ENCODE measurements at places on chromosomes 11 and 22. TPM values are rescaled to one million over a fixed set of nuclear protein-coding genes. Genes with fewer than 3 reads are reported as not detected.
A peak's percentile ranks its signal among the peaks of the same experiment; 100 is the strongest.

- DNase-seq, result no peak
These were observed 805.5 kb downstream of the BRD1 start for GRCh38 chr22:49021926-49022815.

DNA sequence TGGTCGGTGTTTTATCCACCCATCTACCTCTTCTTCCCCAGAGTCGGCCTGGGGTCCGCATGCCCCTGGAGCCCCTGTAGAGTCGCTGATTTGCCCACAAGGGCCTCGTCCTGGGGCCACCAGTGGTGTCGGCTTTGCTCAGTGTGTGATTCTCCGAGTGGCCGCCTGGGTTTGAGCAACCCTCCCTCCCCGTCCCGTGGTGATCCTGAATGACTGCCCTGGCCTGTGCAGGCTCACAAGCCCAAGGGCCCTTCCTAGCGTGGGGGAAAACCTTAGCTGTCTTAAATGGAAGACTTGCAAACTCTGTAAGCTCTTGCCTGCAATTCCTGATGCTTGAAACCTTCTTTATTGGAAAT, 128.3 kb downstream of the OSBP2 start:
- DNase-seq, result no peak

GRCh38 chr11:102487214-102487613, 34.6 kb upstream of the TMEM123 start:
- DNase-seq, result no peak

LAMTOR1 gene
- total RNA-seq, result 70.5 TPM

GRCh38 chr22:35578836-35579575, 38.1 kb downstream of the MB start:
- DNase-seq, result no peak

GRIA4 gene
- total RNA-seq, result not detected

DNA sequence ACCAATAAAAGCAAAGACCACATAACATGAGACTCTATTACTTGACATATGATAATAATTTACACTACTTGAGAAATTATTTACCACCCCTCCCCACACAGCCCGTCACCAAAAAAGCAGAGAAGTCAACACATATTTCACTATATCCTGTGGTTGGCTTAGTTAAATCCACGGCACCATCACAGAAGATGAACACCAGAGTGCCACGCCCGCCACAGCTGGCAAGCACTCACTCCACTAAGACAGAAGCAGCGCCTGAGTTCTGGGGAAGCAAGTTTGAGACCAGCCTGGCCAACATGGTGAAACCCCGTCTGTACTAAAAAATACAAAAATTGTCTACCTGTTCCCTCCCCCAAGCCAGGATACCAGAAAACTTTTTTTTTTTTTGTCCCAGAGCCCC, 53.1 kb downstream of the PACSIN2 start:
- no peak for DNase-seq

DNA sequence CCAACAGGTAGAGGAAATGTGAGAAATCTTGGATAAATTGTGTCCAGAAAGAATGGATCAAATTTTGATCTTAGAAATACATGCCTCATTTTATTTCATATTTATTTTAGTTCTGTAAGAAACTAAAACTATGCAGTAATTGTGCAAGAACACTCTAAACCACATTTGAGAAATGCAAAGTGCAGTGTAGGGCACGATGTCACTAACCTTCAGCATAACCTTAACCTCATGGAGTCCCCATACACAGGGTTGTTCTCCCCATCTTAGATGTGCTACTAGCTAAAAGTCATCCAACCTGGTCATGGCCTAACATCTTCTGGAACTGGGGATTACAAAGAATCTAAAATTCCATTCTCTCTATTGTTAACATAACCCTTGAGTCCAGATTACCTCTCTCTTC, 48.4 kb upstream of the ARHGAP42 start:
- DNase-seq, result no peak

- peak; percentile 62 for DNase-seq
These were observed at the start of gene SPON1 for GRCh38 chr11:13962562-13963168. TSS of gene SPON1 (plus strand) at chr11:13962723. CDS start at chr11:13962905, 182 bp downstream.

PNPLA5 gene
- total RNA-seq, result not detected

GRCh38 chr11:131533998-131534397, 163.6 kb downstream of the NTM start:
- no peak for DNase-seq

GRCh38 chr11:28483072-28483867, 375.1 kb downstream of the METTL15 start:
- DNase-seq, result no peak

DBX1 gene
- total RNA-seq, result not detected

GRCh38 chr11:61957021-61957770, 7.0 kb downstream of the BEST1 start:
- DNase-seq, result no peak

DNA sequence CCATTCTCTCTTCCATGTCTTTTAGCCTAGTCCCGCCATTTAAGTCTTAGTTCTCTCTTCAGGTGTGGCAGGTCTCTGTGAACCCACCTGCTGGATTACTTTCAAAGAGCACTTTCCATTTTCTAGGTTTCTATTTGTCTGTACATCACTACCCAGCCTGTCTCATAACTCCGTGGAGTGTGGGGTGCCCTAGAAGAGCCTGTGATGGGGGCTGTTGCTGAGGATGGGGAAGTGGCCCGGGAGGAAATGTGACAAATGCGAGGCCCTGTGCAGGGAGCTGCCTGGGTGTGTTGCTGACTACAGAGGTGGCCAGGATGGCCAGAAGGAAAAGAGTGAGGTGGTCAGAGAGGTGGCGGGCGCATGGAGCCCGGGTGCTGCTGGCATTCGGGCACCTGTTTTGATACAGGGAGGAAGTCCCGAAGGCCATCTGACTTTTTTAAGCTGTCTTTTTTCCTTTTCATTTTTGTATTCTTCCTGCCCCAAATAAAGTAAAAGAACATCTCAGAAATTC, 10.7 kb downstream of the DGCR8 start:
- DNase-seq, result no peak

DNA sequence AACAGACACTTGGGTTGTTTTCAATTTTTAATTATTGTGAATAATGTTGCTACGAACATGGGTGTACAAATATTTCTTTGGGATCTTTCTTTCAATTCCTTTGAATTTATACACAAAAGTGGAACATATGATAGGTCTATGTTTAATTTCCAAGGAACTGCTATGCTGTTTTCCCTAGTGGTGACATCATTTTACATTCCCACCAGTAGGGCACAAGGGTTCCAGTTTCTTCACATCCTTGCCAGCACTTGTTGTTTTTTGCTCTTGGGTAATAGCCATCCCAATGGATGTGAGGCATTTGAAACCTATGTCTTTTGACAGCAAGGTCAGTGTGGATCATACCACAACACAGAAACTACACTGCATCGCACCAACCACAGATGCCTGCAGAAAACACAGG, 41.8 kb upstream of the SCN3B start:
- DNase-seq, result no peak

DNA sequence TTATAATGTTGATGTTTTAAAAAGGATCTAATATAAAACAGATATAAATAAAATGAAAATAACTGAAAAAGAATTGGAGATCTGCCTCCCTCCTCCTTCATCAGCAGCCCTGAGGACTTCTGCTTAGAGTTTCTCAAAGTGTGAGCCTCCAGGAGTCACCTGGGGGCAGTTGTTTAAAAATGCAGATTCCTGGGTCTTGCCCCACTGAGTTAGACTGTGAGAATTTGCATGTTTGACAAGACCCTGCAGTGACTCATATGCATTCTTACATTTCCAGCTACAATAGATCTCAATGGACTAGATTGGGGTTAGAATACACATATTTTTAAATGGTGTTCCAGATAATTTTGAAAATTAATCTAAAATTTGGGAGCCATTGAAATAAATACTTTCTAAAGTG, 798 bp upstream of the OOSP3 start:
- no peak for DNase-seq

DNA sequence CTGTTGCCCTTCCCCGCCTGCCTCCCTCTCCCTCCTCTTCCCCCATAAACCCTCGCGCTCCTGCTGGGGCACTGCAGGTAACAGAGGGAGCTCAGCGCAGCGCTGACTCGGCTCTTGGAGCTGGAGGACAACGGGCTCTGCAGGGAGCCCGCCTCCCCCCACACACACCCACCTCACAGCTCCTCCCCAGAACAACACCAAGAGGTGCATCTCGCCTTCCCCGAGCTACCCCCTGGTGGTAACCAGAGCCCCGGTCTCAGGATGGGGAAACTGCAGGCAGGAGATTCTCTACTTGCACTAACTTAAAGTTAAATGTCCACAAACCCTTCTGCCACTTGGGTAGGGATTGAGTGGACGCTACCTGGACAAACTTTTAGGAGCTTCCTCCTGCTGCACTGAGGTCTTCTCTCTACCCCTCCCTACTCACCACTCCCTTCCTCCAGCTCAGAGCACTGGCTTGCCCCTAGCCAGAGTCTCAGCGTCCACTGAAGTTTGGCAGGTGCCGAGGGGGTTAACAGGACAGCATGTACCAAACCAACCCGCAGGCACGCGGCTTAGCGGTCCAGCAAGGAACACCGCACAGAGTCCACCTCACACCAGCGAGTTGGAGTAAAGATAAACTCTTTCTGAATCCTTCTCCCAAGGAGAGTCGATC, 4.0 kb upstream of the SCN4B start:
- no peak for DNase-seq

SMIM35 gene
- total RNA-seq, result 3.0 TPM

- DNase-seq, result no peak
These were observed 104.5 kb upstream of the LMO1 start for GRCh38 chr11:8368194-8368593.

DNA sequence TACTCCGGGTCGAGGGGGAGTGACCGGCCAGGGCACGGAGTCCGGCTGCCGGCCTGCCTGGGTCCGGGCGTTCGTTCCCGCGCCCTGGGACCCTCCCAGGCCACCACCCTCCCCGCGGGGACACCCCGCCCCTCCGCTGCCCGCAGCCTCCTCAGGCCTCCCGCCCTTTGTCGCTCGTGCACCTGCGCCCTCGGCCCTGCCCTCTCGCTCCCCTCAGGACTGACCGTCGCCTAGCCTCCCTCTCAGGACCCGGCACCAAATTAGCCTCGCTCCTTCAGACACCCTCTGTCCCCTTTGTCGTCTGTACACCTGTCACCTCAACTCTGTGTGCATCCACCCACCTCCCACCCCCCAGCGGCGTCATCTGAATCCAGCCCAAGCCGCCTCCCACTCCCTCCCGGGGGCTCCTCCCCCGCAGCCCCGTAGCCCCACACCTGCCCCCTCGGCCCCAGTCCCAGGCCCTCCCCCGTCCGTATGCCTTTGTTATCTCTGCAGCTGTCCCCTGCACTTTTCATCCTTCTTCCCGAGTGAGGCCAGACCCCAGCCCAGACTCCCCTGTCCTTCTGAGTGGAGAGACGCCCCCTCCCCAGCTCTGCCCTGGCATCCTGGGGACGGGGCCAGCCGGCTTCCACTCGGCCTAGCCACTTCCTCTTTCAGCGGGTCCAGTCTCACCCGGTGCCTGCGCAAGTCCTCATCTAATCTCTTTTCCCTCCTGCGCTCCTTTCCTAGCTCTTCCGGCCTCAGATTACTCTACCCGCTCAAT, 643 bp downstream of the TIGD3 start:
- no peak for DNase-seq

NCR3LG1 gene
- 2.9 TPM for total RNA-seq

DNA sequence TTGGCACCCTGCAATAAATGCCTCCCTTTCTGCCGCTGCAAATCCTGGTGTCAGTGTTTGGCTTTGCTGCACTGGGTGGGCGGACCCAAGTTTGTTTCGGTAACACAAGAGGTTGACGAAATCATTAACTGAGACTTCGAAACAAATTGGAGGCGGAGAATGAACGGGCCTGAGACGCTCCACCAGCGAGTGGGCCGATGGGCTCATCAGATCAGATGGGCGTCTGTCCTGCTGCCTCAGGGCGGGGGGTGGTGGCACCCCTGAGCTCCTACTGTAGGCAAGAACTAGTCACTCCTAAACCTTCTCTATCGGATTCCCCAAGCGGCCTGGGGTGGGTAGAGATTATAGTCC, 918 bp upstream of the CAPN5 start:
- no peak for DNase-seq

TTC9C gene
- 49.5 TPM for total RNA-seq

BAD gene
- 35.8 TPM for total RNA-seq

GRCh38 chr11:76648061-76648460, 22.5 kb downstream of the LRRC32 start:
- no peak for DNase-seq

- no peak for DNase-seq
These were observed 390.6 kb downstream of the DYNC2H1 start for GRCh38 chr11:103499710-103500340.

SPTBN2 gene
- total RNA-seq, result 1.6 TPM

DNA sequence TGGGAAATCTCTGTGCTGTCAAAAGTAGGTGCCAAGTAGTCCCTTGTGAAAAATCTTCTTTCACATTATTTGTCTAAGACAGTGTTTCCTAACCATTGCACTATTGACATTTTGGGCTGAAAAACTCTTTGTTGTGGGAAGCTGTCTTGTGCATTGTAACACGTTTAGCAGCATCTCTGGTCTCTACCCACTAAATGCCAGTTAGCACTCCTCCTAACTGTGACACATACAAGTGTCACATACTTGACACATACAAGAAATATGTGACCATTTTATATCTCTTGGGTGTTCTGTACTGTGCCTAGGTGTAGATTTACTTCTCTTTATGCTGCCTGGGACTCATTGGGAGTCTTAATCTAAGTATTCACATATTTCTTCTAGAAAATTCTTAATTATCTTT, 57.8 kb downstream of the NXPE1 start:
- no peak for DNase-seq

DNA sequence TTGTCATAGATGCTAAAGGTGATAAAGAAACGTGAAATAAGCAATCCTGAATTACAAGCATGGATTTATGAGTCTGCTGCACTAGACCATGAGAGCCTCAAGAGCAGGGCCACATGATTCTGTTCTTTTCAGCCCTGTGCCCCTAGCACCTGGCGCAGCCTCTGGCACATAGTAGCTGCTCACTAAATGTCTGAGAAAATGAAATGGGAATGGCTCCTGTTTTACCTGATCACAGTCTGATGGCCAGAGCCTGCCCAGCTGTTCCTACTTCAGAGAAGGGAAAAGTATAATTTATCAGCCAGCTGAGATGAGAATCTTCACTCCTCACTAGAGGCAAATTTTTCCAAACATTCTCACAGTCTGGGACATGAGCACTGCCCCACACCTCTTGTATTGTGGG, 10.7 kb upstream of the PKNOX2 start:
- DNase-seq, result no peak

KRTAP5-10 gene
- total RNA-seq, result not detected

NUDT22 gene
- total RNA-seq, result 102 TPM

- no peak for DNase-seq
These were observed 1.4 kb upstream of the BACE1-AS start for GRCh38 chr11:117289795-117290194.

- peak; percentile 58 for DNase-seq
These were observed 9.0 kb upstream of the AHNAK start for GRCh38 chr11:62555464-62556107.

OR10S1 gene
- not detected for total RNA-seq

TMEM151A gene
- not detected for total RNA-seq

DNA sequence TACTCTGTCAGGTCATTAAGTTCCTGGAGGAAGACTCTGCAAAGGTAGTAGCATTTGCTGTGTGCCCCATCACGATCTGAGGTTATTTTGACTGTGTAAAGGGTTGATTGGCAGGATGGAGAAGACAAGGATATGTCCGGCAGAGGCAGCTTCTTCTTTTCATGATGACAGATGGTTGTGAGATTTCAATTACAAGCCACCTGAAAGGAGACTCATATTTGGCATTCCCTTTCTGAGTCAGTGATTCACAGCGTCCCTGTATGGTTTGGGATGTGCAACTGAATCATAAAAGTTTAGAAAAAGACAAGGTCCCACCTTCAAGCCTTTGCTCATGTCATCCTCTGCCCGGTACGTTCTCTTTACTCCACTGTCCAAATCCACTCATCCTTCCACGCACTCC, 113.4 kb downstream of the MTNR1B start:
- DNase-seq, result no peak

GRCh38 chr22:49088801-49089791, 738.6 kb downstream of the BRD1 start:
- peak; percentile 11 for DNase-seq

All from activated naive CD8-positive, alpha-beta T cell treated with anti-CD3 and anti-CD28 coated beads, Interleukin-2, amount 10 ng/mL, durations not matched to agents 7 days and 5 days (primary cell).